Calu3 (cell line): ENCODE measurements at places on chromosomes 3 and 15. TPM values are rescaled to one million over a fixed set of nuclear protein-coding genes. Genes with fewer than 3 reads are reported as not detected.

NPTN gene
- total RNA-seq, result 190 TPM in 2 replicates

GRCh38 chr15:96181873-96182301 is 148.6 kb upstream of the NR2F2 start:
- no peak for DNase-seq

DNA sequence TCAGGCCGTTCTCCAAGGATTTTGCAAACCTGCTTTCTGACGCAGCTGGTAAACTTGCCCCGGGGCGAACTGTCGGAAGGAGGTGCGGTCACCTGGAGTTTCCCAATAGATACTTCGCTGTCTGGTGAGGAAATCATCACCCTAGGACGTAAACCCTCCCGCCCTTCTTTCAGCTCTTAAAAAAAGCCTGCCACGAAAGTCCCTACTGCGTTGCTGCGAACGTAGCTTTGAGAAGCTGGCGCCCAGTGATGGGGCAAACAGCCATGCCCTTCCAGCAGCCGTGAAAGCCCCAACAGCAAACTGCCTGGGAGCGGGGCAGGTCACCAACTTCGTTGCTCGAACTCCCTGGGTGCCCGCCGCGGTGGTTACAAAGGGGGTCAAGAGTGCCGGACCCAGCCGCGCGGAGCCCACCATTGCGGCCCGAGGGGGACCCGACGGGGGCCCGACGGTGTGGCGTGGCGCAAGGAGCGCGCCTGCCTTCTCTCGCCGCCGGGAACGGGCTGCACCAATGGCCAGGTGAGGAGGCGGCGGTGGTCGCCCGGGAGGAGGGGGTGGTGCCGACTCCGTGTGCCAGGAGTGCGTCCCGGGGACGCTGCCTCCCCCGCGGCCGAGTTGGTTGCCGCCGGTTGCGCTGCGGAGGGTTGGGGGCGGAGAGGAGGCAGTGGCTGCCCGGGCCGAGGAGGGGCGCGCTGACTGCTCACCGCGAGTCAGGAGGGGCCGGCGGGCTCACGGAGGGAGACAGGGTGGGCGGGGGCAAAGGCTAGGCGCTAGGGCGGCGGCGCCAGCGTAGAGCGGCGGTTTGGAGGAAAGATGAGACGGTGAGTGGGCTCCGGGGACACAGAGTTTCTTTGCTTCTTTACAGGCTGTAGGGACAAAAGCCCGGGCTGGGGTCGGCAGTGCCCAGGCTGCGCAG is at the start of gene PHLDB2:
Gene PHLDB2 (plus strand): TSS at position 205 of the 913 bp plus-strand sequence. CDS start 24,813 bp downstream, outside the sequence.
- peak; percentile 70 for DNase-seq

EPHB1 gene
- total RNA-seq, result 0.73 and 0.81 TPM in 2 replicates

- DNase-seq, result no peak
Observed at GRCh38 chr15:32677238-32677750, 35.8 kb downstream of the SCG5 start.

GRCh38 chr3:191227541-191227940 is 28.5 kb downstream of the OSTN start:
- no peak for DNase-seq

DNA sequence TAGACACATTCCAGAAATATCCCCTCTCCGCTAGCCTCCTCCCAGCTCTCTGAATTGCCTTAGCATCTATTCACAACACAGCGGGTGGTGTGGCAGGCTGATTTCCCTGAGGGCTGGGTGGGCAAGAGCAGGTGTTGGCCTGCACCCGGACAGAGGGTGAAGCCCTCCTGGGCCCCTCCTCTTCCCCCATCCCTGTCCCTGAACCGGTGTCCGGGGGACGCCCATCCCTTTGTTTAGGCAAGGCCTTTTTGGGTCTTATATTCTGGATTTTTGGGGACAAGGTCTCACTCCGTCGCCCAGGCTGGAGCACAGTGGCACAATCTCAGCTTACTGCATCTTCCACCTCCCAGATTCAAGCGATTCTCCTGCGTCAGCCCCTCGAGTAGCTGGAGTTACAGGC is 55.2 kb upstream of the KLHL25 start:
- no peak for DNase-seq

- no peak for DNase-seq
Observed at GRCh38 chr3:112334691-112335433, 1.9 kb downstream of the CD200 start.

DNA sequence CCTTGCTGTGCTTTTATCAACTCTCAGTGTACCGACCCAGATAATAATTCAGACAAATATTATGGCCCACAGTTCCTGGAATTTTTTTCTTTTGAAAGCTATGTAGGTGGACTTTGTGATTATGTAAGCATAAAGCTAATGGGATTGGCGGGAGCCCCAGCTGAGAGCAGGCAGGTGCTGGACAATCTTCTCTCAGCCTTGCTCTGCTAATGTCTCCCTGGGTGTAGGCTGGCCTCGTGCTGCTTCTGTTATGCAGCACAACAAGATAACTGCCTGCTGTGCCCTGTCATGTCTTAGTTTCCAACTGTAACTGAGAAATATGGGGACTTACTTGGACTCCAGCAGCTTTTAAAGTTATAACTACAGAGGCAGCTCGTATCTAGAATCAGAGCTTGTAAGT is 415.0 kb downstream of the PDCD6IP start:
- no peak for DNase-seq

GRCh38 chr3:113585720-113586119 is 53.4 kb downstream of the SIDT1 start:
- no peak for DNase-seq

- DNase-seq, result peak; percentile 61
Observed at GRCh38 chr3:122668930-122669730, 11.5 kb upstream of the PARP14 start.

DNA sequence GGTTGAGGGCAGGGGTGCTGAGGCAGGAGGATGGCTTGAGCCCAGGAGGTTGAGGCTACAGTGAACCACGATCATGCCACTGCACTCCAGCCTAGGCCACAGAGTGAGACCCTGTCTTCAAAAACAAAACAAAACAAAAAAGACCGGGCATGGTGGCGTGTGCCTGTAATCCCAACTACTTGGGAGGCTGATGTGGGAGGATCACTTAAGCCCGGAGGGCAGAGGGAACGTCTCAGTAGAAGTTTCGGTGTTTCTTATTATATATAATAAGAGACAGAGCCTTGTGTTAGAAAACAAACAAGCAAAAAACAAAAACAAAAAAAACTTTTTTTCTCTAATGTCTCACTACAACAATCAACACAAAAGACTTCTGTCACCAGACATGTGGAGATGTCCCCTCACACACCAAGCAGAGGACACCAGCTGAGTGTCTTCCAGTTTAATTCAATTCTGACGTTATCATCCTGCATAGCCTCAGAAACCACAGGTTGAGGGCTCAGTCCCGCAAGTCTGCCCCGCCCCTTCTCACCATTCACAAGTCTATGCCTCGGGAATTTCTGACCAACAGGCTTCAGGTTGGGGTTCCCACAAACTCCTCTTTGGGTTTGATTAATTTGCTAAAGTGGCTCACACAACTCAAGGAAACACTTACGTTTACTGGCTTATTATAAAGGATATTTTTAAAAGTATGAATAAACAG is 24.0 kb upstream of the EIF4A2 start:
- DNase-seq, result no peak

DNA sequence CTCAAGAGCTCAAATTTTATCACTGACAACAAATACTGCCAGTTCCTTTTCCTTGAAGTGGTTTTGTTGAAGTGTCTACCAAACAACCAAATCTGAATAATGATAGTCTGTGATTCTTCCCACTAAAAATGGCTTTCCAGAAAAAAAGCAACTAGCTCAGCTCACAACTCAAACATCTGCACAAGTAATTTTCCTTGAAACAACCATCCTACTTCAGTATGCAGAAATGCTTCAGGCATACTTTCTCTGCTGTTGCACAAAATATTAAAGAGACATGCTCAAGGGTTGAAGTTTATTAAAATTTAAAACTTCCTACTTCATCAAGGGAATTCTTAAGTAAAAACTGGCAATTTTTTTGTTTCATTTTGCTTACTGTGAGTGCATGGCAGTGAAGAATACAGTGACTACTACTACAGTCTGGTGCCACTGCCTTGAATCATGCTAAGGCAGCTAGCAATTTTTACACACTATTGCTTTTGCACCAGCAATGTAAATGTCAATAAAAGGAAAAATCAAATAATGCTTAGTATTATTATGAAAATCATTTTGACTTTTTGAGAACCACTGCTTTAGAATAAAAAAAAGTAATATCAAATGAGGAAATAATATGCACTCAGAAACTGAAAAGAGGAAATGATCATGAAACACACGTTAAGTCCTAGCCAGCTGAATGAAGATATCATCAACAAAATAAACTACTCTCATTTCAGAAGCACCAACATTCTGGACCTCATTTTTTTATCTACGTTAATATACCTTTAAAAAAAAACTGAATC is 33.6 kb downstream of the VPS13C start:
- DNase-seq, result no peak

DNA sequence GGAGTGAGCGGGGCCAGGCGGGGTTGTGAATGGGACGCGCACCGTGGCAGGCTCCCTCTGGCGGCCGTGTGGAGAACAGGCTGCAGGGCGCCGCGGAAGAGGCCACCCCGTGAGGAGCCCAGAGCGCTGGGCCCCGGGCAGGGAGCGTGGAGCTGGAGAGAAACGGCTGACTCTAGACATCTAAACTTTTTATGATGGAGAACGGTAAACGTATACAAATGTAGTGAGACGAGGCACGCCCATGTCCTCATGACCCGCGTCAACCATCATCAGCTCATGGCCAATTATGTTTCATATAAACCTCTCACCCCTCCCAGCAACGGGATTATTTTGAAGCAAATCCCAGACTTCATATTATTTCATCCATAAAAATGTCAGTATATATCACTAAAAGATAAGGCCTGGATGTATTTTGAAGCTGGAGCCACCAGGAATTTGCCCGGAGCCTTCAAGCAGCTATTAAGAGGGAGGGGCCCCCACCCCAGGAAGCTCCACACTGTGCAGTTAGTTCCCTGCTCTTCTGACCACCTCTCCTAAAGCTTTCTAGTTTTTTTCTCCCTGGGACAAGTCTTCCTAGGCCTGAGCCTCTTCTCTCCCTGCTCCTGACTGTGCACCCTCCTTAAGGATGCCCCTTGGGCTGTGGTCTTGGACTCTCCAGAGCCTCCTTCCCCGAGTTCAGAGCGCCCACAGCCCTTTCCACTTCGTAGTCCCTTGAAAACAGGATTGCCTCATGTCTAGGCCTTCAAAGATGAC is 149.5 kb downstream of the SMAD6 start:
- DNase-seq, result peak; percentile 92
